ENCODE measurements at places on chromosomes 13 and 19. TPM values are rescaled to one million over a fixed set of nuclear protein-coding genes. Genes with fewer than 3 reads are reported as not detected.
A peak's percentile ranks its signal among the peaks of the same experiment; 100 is the strongest.

GRCh38 chr13:107119989-107120881 is 552.3 kb upstream of the ARGLU1 start:
- no peak overlapping the region for H3K4me3 ChIP-seq
- H3K4me1 ChIP-seq, result peaks cover 7% of the 10 kb centered on the region
- no peaks in the 10 kb centered on the region for H3K27me3 ChIP-seq
- DNase-seq, result no peak
- H3K27ac ChIP-seq, result no peak overlapping the region
- no peaks in the 10 kb centered on the region for H3K36me3 ChIP-seq

GRCh38 chr13:39509616-39510315 is 93.2 kb downstream of the LHFPL6 start:
- H3K36me3 ChIP-seq, result no peaks in the 10 kb centered on the region
- no peaks in the 10 kb centered on the region for H3K4me1 ChIP-seq
- H3K27ac ChIP-seq, result no peak overlapping the region
- DNase-seq, result no peak
- no peaks in the 10 kb centered on the region for H3K27me3 ChIP-seq

The KLK2 gene
- total RNA-seq, result not detected

DNA sequence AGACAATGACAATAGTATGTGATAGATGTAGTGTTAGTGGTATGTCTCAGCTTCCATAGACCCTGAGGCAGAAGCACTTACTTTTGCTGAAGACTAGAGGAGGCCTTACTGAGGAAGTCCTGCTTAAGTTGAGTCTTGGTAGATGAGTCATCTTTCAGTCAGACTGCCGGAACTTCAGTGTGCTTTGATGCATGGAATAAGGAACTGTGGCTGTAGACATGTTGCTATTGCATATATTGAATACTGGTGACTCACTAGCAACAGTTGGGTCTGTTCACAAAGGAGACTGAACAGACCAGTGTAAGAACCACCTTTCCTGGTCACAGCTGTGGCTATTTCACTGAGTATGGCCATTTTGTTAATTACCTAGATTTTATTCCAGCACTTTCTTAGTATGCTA is 1000.6 kb downstream of the OLFM4 start:
- no peaks in the 10 kb centered on the region for H3K4me1 ChIP-seq
- no peak overlapping the region for H3K27ac ChIP-seq
- no peak overlapping the region for H3K4me3 ChIP-seq
- no peak for DNase-seq
- H3K36me3 ChIP-seq, result no peaks in the 10 kb centered on the region
- no peaks in the 10 kb centered on the region for H3K27me3 ChIP-seq

DNA sequence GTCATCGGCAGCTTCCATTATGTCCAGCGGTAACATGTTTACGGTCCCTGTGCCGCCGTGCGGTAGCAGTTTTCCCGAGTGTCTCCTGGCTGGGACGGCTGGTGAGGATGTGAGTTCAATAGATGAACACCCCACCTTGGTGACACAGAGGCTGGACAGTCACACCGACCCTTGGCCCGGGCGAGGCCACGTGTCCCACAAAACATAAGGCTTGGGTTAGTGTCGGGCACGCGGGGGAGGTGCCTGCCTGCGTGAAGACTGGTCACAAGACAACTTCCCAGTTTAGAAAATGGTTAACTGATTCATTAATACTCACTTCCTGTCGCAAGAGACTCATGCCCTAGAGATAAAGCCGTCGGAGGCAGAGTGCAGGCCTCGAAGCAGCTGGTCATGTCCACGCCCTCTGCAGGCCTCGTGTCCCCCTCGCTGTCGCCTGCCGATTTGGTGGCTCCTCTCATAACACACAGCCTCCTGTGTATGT is 17.2 kb downstream of the RASA3 start:
- peak; percentile 81 for DNase-seq
- H3K4me1 ChIP-seq, result peaks cover 21% of the 10 kb centered on the region
- no peaks in the 10 kb centered on the region for H3K36me3 ChIP-seq
- no peaks in the 10 kb centered on the region for H3K27me3 ChIP-seq

DNA sequence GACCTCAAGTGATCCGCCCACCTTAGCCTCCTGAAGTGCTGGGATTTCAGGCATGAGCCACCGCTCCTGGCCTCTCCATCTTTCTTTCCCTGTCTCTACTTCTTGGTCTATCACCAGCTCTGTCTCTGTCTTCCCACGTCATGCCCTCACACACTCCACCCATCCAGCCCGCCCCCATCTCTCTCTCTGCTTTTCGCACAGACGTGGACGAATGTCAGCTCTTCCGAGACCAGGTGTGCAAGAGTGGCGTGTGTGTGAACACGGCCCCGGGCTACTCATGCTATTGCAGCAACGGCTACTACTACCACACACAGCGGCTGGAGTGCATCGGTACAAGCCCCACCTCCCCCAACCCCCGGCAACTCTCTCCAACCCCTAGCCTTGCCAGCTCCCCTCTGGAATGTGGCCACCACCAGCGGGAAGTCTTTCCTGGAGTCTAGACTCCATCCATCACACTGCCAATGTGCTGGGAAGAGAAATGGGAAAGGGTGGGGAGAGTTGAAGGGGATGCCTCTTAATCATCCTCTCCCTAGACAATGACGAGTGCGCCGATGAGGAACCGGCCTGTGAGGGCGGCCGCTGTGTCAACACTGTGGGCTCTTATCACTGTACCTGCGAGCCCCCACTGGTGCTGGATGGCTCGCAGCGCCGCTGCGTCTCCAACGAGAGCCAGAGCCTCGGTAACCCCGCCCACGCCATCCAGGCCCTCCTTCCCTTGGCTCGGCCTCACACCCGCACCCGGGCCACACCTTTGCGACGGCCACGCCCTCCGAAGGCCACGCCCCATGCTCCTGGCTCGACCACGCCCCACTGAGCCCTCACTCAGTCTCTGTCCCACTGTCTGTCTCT is 22.5 kb downstream of the LTBP4 start:
- no peak overlapping the region for H3K4me3 ChIP-seq
- no peaks in the 10 kb centered on the region for H3K4me1 ChIP-seq
- DNase-seq, result peak; percentile 85
- H3K36me3 ChIP-seq, result peaks cover 21% of the 10 kb centered on the region

GRCh38 chr13:36038785-36039555 is 92.2 kb downstream of the DCLK1 start:
- H3K36me3 ChIP-seq, result no peaks in the 10 kb centered on the region
- H3K4me1 ChIP-seq, result no peaks in the 10 kb centered on the region
- H3K27ac ChIP-seq, result no peak overlapping the region
- no peaks in the 10 kb centered on the region for H3K27me3 ChIP-seq

GRCh38 chr19:1318678-1319471 is 33.2 kb downstream of the EFNA2 start:
- no peaks in the 10 kb centered on the region for H3K4me1 ChIP-seq
- H3K27me3 ChIP-seq, result peaks cover 94% of the 10 kb centered on the region
- no peaks in the 10 kb centered on the region for H3K36me3 ChIP-seq
- no peak overlapping the region for H3K4me3 ChIP-seq
- no peak overlapping the region for H3K27ac ChIP-seq

- H3K27ac ChIP-seq, result peak overlapping the region; percentile 22
- H3K36me3 ChIP-seq, result no peaks in the 10 kb centered on the region
- DNase-seq, result no peak
These were observed 2.6 kb downstream of the RANBP3 start for GRCh38 chr19:5975388-5975728.

The DACH1 gene
- total RNA-seq, result 3.5 TPM

DNA sequence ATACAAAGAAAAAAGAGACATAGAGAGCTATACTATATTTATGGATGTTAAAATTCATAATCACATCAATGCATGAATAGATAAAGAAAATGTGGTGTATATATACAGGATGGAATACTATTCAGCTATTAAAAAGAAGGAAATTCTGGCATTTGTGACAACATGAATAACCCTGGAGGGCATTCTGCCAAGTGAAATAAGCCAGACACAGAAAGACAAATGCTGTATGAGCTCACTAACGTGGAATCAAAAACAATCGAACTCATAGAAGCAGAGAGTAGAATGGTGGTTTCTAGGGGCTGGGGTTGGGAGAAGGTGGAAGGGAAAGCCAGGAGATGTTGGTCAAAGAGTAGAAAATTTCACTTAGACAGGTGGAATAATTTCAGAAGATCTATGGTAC is 24.0 kb downstream of the UTP14C start:
- no peaks in the 10 kb centered on the region for H3K36me3 ChIP-seq
- no peak overlapping the region for H3K27ac ChIP-seq
- H3K4me1 ChIP-seq, result no peaks in the 10 kb centered on the region
- no peaks in the 10 kb centered on the region for H3K27me3 ChIP-seq
- H3K4me3 ChIP-seq, result no peak overlapping the region

The CFAP97D2 gene
- total RNA-seq, result not detected

DNA sequence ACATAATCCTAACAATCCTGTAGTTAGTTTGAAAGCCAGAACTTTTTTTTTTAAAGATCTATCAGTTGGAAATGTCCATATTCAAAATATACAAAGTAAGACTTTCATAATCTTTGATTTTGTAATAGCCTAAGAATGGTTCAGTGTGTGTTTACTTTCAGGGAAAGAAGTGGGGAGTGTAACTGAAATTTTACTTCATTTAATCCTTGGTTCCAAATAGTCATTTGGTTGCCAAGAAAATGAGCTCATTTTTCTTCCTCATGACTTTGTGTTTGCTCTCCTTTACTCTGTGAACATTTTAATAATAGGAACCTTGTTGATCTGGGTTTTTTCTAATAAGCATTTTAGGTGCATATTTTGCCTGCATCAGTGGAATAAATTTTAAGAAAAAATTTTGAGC is 278.8 kb downstream of the SLITRK6 start:
- H3K27ac ChIP-seq, result peak overlapping the region; percentile 4
- no peaks in the 10 kb centered on the region for H3K4me1 ChIP-seq
- no peak overlapping the region for H3K4me3 ChIP-seq
- H3K27me3 ChIP-seq, result no peaks in the 10 kb centered on the region
- no peak for DNase-seq

GRCh38 chr19:10122045-10122444 is 2.3 kb upstream of the EIF3G start:
- H3K4me3 ChIP-seq, result no peak overlapping the region
- DNase-seq, result no peak
- H3K27me3 ChIP-seq, result no peaks in the 10 kb centered on the region
- peak overlapping the region; percentile 72 for H3K27ac ChIP-seq
- H3K4me1 ChIP-seq, result peaks cover 18% of the 10 kb centered on the region

GRCh38 chr13:113898391-113898790 is 34.5 kb upstream of the GAS6 start:
- no peak for DNase-seq
- no peaks in the 10 kb centered on the region for H3K4me1 ChIP-seq
- no peak overlapping the region for H3K27ac ChIP-seq
- no peak overlapping the region for H3K4me3 ChIP-seq

DNA sequence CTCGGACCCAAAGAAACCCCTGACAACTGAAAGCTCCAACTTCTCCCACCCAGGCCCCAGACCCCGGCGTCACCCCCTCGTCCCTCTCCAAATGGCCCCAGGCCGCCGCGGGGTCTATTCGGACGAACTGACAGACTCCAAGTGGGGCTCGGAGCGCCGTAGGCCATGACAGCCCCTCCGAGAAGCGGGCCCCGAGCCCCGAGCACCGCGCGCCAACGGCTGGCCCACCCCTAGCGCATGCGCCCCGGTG is 360 bp downstream of the DDX39A start:
- peak overlapping the region; percentile 98 for H3K27ac ChIP-seq
- no peaks in the 10 kb centered on the region for H3K27me3 ChIP-seq
- peak; percentile 83 for DNase-seq
- no peaks in the 10 kb centered on the region for H3K36me3 ChIP-seq

The SERPINE3 gene
- total RNA-seq, result not detected

The CEACAM20 gene
- total RNA-seq, result not detected

- peak overlapping the region; percentile 83 for H3K4me3 ChIP-seq
- H3K36me3 ChIP-seq, result no peaks in the 10 kb centered on the region
- no peak for DNase-seq
- H3K27me3 ChIP-seq, result no peaks in the 10 kb centered on the region
- peak overlapping the region; percentile 98 for H3K27ac ChIP-seq
These were observed 285 bp downstream of the TMEM143 start for GRCh38 chr19:48363500-48363809.

GRCh38 chr13:113548171-113548641 is 36.3 kb upstream of the TFDP1 start:
- H3K27me3 ChIP-seq, result no peaks in the 10 kb centered on the region
- H3K4me3 ChIP-seq, result no peak overlapping the region
- H3K36me3 ChIP-seq, result no peaks in the 10 kb centered on the region
- H3K27ac ChIP-seq, result peak overlapping the region; percentile 24
- H3K4me1 ChIP-seq, result peaks cover 13% of the 10 kb centered on the region

DNA sequence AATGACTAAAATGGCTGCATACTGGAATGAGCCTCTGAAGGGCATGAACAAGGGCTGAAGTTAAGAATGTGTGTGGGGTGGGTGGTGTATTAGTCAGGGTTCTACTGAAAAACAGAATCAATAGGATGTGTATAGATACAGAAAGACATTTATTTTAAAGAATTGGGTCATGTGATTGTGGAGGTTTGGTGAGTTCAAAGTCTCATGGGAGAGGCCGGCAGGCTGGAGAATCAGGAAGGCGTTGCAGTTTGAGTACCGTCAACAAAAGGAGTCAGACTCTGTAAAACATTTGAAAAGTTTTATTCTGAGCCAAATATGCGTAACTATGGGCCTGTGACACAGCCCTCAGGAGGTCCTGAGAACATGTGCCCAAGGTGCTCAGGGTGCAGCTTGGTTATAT is 24.5 kb upstream of the CYSLTR2 start:
- H3K27ac ChIP-seq, result peak overlapping the region; percentile 81
- peak; percentile 54 for DNase-seq
- no peaks in the 10 kb centered on the region for H3K36me3 ChIP-seq
- peaks cover 11% of the 10 kb centered on the region for H3K4me1 ChIP-seq
- H3K4me3 ChIP-seq, result no peak overlapping the region

The WDR87 gene
- not detected for total RNA-seq

DNA sequence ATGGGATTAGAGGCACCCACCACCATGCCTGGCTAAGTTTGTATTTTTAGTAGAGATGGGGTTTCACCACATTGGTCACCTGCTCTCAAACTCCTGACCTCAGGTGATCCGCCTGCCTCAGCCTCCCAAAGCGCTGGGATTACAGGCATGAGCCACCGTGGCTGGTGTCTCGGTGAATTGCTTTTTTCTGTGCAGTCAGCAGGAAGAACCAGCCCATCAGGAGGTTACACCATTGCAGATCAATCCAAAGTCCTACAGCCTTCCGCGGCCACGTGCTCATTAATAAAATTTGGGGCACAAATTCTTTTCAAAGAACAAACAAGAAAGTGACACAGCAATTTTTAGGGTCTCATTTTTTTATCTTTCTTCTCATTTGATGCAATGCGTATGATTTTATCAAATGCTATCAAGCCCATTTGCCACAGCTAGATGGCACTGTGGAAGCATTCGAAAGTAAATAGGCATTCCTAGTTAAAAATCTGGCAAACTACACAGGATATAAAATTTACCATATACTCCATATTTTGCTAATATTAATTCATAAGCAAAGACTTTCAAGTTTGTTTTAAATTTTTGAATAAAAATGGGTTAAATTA is 54.4 kb upstream of the ZNF835 start:
- H3K4me3 ChIP-seq, result no peak overlapping the region
- H3K36me3 ChIP-seq, result no peaks in the 10 kb centered on the region
- no peaks in the 10 kb centered on the region for H3K27me3 ChIP-seq
- no peak overlapping the region for H3K27ac ChIP-seq
- no peaks in the 10 kb centered on the region for H3K4me1 ChIP-seq
- DNase-seq, result no peak

DNA sequence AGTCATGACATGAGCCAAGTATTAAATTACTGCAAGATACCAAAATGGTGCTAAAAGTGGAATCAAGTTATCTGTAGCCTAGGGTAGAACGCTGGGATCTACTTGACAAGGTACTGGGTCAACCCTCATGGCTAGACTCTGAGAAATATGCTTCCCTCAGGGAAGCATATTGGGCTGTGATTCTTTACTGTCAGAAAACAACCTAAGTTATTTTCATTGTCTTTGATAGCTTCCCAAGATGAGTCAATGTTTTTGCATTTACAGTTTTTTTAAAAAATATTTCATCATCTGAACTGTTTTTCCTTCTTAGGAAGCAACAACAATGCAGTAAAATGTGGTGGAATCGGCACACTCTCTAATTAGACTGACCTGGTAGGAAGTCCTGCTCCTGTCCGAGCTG is 218.0 kb downstream of the RGCC start:
- no peak overlapping the region for H3K4me3 ChIP-seq
- no peaks in the 10 kb centered on the region for H3K4me1 ChIP-seq
- no peaks in the 10 kb centered on the region for H3K36me3 ChIP-seq
- H3K27me3 ChIP-seq, result no peaks in the 10 kb centered on the region

Measured in transverse colon (tissue), 4 donors.